ENCODE measurements at places on chromosomes 5 and 9.

GRCh38 chr5:219991-220390, 1.9 kb downstream of the SDHA start:
- no peak for ATAC-seq

- ATAC-seq, result no peak
These were observed 157.4 kb downstream of the MUSK start for GRCh38 chr9:110825950-110826349.

DNA sequence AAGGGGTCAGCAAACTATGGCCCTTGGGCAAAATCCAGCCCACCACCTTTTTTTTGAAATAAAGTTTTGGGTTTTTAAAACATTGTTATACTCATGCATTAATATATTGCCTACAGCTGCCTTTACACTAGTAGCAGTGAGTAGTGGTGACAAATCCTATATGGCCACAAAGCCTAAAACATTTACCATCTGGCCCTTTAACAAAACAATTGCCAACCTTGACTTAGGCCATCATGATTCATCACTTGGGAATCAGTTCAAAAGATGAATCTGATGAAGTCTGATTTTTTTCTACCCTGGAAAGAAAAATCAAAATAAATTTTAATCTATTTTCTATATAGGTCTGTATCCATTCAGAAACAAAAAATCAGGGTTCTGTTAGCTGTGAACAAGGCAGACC, 484.9 kb downstream of the BNC2 start:
- ATAC-seq, result no peak

- no peak for ATAC-seq
These were observed 148.0 kb downstream of the FGF1 start for GRCh38 chr5:142537938-142538337.

DNA sequence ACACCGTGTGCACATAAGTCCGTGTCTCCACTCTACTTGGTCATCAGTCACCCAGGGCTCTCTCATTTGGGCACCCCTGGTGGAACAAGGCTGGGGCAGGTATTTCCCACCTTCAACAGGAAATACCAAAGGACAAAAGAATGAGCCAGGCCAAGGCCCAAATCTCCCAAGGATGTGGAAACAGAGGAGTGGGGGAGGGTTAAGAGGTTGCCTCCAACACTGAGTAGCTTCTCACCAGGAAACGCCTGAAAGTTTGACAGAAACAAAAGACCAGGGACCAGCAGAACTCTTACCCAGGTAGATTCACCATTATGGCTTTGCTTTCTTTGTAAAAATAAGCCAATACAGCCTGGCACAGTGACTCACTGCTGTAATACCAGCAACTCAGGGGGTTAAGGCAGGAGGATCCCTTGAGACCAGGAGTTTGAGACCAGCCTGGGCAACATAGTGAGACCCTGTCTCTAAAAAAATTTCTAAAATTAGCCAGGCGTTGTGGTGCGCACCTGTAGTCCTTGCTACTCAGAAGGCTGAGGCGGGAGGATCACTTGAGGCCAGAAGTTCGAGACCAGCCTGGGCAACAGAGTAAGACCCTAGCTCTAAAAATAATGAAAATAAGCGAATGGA, 12.7 kb downstream of the SLC1A3 start:
- no peak for ATAC-seq

- no peak for ATAC-seq
These were observed 72.4 kb upstream of the MPDZ start for GRCh38 chr9:13351778-13352386.

DNA sequence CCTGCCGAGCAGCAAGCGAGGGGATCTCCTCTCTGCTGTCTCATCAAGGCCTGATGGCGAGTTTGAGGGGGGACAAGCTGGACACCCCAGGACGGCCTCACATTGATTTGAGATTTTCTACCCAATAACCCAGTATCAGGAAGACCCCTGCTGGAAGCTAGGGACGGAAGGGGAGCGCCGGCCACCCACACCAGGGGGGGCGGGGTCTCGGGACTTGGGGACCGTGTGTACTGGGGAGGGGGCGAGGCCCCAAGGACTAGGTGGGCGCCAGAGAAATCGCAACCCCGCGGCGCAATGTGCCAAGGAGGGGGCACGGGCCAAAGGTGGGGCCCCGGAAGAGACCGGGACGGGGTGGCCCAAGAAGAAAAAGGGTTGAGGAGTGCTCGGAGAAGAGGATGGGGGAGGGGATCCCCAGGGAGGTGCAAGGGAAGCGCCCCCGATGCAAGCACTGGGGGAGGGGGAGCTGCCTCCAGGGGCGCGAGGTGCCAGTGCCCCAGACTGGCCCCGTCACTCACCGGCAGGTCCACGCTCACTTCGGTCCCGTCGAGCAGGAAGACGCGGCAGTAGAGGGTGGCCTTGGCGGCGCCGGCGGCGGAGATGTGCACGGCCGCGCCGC, 1.1 kb downstream of the EPB41L4B start:
- ATAC-seq, result no peak

- no peak for ATAC-seq
These were observed 6.5 kb upstream of the FBXO10 start for GRCh38 chr9:37582548-37583157.

GRCh38 chr5:136108180-136108611, 24.4 kb upstream of the SMAD5 start:
- ATAC-seq, result peak; percentile 48

- peak; percentile 77 for ATAC-seq
These were observed 87.5 kb downstream of the SECISBP2 start for GRCh38 chr9:89405826-89406225.

DNA sequence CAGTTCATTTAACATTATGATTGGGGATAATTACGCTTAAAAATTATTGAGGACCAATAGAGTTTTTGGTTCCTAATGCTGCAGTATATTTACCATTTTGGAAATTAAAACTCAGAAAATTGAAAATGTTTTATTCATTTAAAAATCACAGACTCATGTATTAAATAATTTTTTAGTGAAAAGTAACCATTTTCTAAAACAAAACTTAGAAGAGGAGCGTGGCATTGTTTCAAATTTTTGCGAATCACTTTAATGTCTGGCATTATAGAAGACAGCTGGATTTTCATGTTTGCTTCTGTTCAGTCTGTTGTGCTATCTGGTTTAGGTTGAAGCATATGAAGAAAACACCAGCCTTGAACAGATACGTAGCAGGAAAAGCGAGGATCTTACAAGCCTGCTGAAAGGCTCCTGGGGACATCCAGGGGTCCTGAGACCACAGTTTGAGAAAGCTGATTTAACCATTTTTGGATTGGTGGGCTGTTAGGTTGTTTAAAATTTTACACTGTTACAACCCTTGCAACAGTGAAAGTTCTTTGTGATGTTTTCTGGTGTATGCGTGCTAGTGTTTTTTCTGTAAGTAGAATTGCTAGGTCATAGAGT, 1.6 kb downstream of the ZFYVE16 start:
- no peak for ATAC-seq

DNA sequence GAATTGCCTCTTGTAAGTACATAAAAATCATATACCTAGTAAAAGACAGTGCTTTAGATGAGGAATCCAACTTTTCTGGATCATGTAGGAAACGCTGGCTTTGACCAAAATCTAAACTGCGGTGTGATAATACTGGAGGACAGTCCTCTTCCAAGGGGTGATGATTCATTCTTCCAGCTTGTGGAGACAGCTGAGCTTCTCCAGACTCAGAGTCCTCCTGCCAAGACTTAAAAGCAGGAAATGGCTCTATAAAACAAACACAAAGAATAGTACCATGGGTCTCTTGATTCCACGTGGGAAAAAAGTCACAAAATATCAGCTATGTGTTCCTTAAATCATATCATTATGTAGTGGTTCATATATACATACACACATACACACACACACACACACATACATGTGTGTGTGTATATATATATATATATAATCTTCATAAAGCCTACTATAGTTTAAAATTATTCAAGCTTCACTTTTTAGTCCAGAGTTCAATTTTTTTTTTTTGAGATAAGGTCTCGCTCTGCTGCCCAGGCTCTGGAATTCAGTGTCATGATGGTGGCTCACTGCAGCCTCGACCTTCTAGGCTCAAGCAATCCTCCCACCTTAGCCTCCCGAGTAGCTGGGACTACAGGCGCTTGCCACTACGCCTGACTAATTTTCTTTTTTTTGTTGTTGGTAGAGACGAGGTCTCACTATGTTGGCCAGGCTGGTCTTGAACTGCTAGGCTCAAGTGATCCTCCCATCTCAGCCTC, 65.0 kb downstream of the PKD2L2 start:
- ATAC-seq, result no peak

DNA sequence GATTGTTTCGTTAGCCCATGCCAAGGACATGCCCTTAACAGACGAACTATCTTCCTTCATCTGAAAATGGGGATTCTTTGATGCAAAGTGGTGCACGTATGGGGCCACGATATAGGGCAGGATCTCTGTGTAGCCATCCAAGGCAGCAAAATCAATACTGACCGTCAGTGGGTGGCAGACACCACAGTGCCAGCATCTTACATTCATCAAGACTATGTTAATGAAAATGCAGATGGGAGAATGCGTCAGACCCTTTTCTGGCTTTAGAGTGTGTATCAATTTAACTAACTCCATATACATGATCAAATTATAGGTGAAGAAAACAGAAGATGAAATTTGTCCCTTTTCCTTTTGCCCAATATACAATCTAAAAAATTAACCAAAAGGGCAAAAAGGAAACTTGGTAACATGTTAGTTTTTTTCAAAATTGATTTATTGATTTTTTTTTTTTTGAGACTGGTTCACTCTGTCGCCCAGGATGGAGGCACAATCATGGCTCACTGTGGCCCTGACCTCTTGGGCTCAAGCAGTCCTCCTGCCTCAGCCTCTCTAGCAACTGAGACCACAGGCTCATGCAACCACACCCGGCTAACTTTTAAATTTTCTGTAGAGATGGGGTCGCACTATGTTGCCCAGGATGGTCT, 169.2 kb upstream of the SPRY4 start:
- no peak for ATAC-seq

DNA sequence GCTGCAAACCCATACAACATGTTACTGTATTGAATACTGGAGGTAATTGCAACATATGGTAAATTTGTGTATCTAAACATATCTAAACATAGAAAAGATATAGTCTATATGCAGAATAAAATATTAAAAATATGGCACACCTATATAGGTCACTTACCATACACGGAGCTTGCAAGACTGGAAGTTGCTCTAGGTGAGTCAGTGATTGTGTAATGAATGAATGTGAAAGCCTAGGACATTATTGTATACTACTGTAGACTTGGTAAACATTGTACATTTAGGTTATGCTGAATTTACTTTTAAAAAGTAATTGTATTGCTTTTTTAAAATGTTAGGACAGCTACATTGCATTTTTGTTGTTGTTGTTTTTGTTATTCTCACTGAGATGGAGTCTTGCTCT, 968.8 kb downstream of the TLE1 start:
- no peak for ATAC-seq

DNA sequence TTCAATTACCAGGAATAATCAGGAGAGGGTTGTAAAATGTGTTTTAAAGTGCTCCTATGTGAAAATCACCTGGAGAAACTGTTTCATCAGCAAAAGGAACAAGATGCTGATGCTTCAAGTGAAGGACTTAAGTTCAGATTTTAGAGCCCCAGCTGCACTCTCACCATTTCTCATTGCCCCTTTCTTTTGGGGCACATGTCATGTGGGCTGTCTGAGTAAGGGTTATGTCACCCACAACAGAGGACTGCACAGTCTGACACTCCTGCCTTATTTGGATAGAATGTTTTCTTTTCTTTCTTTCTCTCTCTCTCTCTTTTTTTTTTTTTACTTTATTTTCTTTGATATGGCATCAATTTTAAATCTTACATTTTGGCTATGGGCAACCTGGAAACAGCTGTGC, 204.1 kb upstream of the EFNA5 start:
- no peak for ATAC-seq

- no peak for ATAC-seq
These were observed 9.9 kb downstream of the C9orf40 start for GRCh38 chr9:74942801-74943200.

GRCh38 chr9:98142925-98143481, 24.0 kb upstream of the TRIM14 start:
- ATAC-seq, result no peak

GRCh38 chr5:119410448-119411159, 41.7 kb upstream of the HSD17B4 start:
- ATAC-seq, result no peak

GRCh38 chr5:11977904-11978303, 73.7 kb upstream of the CTNND2 start:
- no peak for ATAC-seq

- no peak for ATAC-seq
These were observed 3.2 kb downstream of the PPARGC1B start for GRCh38 chr5:149733129-149733900.

DNA sequence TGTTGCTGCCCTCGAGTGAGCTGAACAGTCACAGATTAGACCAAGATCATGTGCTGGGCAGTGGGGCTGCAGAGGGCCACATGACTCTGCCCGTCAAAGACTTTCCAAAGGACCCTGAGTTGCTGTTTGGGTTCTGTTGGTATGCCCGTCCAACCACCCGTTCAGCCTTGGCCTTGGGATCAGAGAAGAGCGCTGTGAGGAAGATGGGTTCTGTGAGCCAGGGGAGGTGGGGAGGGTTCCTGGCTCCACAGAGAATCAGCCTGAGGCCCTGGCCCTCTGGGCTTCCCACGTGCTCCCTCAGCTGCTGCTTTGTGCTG, 72.6 kb downstream of the RGS3 start:
- no peak for ATAC-seq

- ATAC-seq, result no peak
These were observed 274.5 kb downstream of the PRR16 start for GRCh38 chr5:120738568-120738967.

- peak; percentile 95 for ATAC-seq
These were observed 40.3 kb downstream of the GLDC start for GRCh38 chr9:6605202-6605601.

- no peak for ATAC-seq
These were observed 114.8 kb downstream of the GNAQ start for GRCh38 chr9:77916820-77917219.

DNA sequence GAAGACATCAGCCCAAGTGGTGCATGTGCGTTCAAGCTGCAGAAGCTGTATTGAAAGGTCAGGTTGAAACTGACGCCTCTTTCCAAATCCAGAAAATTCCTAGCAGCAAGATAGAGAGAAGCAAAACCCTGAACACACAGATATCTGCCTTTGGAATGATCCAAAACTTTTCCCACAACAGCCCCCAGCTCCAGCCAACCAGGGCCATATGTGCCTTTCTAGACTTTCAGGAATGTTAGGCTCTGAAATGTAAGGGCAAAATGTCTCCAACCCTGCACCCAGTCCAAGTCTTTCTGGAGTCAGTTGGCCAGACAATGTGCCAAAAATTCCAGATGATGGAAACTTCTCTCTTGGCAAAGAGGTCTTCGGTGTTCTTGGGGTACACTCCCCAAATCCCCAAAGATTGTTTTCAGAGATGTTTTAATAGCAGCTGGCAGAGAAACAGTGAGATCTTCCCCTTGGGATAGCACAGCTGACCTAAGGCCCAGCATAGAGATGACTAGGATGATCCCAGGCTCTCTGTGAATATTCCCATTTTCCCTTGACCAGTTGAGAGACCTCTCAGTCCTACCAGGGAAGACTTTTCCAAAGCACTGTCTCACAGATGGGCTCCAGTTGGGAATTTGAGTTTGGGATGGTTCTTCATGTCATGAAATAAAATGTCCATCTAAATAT, 440.4 kb upstream of the CD180 start:
- no peak for ATAC-seq

All from stimulated activated memory B cell treated with anti-CD40 and anti-IgM and Interleukin-4, amounts not matched to agents 10 μg/mL and 1 μg/mL and 100 μg/mL, for 72 hours (primary cell).